Fibroblast of lung (primary cell): ENCODE measurements at places on chromosomes 2 and 18.

DNA sequence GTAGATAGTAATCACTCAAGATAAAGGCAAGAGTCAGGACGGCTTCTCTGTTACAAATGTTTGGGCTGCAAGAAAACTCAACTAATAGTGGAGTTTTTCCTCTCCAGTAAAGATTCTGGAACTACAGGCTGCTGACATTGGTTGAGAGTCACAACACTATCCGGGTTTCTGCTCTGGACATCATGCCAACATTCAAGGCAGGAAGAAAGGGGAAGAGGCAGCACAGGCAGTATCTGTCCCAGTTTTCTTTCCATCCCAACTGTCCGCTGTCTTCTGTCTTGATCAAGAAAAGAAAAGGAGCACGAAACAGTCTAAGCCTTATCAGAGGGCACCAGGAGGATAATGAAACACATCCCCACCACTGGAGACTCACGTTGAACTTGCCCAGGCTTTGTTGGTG, 132.1 kb downstream of the MAIP1 start:
- DNase-seq: no peak

- peak; percentile 62 for DNase-seq
Observed at GRCh38 chr18:11310476-11311086, 161.2 kb upstream of the PIEZO2 start.

GRCh38 chr2:31168291-31168690, 30.1 kb upstream of the GALNT14 start:
- no peak for DNase-seq

GRCh38 chr2:224151680-224152310, 112.7 kb upstream of the SERPINE2 start:
- no peak for DNase-seq

- no peak for DNase-seq
Observed at GRCh38 chr18:52367953-52368742, 28.2 kb downstream of the DCC start.

DNA sequence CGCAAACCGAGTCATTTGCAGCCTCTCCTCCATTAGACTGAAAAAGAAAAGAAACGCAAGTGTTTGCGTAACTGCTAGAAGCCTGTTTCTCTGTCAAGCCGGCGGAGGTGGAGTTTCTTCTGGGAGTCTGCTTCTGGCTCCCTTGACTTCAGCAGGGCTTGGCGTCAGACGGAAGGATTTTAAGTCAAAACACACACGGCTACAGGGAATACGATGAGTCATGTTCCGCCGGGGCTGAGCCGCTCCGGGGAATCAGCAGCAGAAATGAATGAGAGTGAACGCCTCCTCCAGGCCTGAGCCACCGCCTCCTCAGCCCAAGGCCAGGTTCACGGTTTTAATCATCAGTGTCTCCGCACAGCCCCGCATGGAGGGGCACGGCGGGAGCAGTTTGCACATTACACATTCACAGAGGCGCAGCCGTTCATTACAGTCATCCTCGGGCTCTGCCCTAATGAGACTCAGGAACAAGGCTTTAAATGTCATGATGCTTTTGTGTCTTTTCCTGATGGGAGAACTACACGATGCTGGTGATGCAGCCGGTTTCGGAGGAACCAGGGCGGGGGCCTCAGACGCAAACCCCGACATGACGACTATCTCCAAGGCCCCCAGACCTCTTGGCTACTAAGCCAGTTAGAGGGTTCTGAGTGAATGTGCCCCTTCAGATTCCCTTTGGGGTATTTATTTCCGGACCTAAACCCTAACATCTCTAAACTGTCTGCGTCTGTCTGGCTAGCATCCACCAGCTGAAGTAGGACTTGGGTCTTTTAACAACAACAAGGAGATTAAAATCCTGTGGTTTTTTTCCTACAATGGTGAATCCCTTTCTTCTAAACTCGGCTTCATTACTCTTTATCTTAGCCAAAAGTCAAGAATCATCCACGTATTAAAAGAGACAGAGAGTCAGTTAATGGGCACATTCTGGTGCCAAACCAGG, 11.1 kb upstream of the SCG2 start:
- peak; percentile 99 for DNase-seq

- no peak for DNase-seq
Observed at GRCh38 chr2:85447222-85447585, 28.7 kb downstream of the SH2D6 start.
